ENCODE measurements at places on chromosomes 5 and 9.

DNA sequence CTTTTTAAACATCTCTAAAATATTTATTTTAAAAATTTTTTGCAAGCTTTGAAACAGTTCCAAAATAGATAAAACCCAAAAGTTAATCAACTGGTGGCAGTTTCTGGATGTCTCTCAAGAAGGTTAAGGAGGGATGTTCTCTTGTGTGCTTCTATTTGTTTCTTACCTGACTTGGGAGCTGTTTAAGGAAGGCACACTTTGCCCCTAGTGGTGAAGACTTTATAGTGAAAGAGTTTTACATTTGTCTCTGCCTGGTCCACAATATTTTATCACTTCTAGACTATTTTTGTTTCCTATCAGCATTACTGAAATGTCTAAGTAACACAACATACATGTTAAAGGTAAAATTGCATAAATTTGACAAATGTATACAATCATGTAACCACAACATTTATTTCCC, 552.8 kb downstream of the SEMA5A start:
- DNase-seq: no peak

DNA sequence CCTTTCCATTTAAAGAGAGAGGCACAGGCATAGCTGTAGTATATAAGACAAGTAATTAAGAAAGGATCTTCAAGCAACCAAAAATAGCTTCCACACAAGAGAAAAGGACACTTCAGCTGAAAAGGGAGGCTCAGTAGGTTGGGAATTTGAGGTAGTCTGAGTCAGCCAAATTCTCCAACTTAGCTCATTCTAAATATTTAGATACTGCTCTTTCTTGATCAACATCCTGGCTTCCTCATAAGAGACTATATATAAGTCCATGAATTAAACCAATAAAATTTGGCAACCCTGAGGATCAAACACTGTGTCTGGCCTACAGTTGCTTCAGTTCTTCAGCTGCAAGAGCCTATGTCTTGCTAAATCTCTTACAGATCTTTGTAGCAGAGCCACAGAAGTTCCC, 17.8 kb downstream of the HINT1 start:
- no peak for DNase-seq

- DNase-seq: no peak
Measured at GRCh38 chr5:104659497-104659896, 1096.9 kb upstream of the NUDT12 start.

DNA sequence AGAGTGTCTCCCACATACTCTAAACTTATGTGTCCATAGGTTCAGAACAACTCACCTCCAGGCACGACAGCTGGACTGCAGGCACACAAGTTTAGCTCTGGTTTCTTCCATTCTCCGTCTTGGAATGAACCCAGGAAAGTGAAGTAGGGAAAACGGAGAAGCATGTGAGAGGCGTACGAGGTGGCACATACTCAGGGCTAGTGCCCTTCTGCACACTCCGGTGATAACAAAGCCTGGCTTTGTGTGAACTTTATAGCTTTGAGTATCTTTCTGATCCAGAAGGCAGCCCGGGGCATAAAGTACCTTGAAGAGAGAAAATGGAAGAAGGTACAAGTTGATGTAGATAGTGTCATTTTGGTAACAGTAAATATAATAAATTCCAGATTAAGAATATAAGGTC, 11.1 kb upstream of the HTR4 start:
- DNase-seq: no peak
